ENCODE measurements at places on chromosomes 16 and 17.

GRCh38 chr17:3796110-3796821 lies 4.7 kb downstream of the ITGAE start:
- DNase-seq = no peak

DNA sequence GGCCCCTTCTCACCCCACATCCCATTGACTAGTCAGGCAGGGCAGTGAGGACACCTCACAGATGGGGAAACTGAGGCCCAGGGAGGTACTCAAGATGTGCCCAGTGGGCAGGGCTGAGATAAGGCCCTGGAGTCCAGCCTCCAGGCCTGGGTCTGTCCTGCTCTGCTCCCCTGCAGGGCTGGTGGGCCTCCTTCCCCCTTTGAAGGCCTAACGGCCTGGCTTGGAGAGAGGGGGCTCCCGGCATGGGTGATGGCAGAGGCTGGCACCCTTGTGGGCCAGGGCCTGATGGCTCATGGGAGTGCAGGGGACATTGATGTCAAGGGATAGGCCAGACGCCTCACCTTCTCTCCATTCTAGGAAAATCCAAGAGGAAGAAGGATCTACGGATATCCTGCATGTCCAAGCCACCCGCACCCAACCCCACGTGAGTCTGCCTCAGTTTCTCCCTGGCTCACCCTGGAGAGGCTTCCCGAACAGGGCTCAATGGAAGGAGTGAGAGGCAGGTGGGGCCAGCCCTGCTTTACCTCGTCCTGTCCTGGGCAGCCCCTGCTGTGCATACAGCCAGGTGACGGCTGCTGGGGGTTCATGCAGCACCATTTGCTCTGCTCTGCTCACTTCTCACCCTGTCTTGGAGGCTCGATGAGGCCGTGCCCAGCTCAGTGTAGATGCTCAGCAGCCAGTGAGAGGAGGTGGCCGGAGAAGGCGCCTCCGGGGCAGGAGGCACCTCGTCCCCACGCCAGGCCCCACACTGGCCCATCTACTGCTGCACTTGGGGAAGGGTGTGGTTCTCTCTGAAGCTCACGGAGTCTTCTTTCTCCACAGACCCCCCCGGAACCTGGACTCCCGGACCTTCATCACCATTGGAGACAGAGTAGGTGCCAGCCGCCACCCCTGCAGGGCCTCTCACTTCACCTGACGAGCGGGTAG lies 13.8 kb downstream of the MAP2K3 start:
- DNase-seq = no peak

DNA sequence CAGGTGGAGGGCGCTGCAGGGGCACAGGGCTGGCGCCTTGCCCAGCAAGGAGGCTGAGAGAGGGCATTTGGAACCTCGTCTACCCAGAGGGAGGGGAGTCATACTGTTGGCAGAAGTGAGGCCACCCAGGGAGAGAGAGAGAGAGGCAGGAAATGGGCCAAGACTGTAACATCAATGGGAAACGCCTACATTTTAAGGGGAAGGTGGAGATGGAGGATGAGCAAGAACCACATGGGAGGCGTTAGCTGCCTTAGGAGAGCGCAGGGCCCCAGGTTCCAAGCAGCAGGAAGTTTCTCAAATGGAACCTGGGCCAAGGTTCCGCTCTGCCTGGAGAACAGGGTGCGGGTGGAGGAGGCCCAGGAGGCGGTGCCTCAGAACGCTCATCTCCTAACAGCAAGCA lies 2.7 kb upstream of the WFDC1 start:
- DNase-seq = no peak

DNA sequence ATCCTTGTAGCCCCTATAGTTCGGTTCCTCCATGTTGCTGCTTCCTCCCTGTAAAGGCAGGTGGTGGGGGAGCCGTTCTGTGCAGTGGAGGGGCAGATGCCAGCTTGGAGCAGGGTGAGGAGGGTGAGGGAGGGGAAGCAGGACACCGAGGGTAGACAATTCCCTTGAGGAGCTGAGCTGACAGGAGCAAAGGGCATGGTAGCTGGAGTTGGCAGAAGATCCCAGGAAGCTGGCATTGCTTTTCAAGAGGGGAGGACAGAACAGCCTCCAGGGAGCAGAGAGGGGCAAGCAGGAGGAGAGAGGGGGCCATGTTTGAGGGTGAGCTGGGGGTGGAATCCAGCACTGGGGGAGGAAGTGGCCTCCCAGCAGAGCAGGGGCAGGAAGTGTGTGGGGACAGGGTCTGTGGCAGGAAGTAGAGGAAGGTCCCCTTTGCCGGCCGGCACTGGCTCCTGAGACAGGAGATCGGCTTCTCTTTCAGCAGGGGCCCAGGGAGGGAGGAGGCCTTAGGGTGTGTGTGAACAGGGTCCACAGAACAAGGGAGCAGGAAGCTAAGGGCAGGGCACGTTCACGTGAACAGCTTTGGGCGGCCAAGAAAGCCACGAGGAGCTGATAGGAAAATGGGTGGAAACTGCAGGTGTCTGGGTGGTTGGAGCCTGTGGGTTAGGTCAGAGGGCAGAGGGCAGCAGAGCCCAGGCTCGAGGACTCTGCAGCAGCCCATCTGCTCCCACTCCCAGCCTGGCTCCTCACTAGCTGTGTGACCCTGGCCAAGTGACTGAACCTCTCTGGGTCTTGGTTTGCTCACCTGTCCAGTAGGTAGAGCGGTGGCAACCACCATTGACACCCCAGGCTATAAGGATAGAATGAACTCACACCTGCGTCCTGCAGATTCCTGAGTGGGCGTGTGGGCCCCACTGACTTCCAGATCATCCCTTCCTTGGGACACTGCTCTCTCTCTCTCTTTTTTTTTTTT lies 17.5 kb upstream of the SPNS2 start:
- no peak for DNase-seq

DNA sequence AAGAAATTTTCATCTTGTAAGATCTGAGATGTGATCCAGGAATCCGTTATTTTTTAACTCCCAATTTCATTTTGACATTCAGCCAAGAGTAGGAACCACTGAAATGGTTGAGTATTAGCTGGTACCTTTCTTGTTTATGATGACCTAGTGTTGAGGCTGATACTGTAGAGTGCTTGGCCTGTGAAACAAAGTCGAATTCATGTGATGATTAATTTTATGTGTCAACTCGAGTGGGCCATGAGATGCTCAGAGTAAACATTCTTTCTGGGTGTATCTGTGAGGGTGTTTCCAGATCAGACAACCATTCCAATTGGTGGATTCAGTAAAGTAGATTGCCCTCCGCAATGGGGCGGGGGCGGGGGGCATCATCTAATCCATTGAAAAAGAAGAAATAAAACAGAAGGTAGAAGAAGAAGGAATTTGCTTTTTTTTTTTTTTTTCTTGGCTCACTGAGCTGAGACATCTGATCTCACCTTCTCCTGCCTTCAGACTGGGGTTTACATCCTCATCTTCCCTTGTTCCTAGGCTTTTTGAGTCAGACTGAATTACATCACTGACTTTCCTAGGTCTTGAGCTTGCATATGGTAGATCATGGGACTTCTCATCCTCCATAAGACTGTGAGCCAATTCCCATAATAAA lies 264.6 kb upstream of the KCNJ16 start:
- no peak for DNase-seq

DNA sequence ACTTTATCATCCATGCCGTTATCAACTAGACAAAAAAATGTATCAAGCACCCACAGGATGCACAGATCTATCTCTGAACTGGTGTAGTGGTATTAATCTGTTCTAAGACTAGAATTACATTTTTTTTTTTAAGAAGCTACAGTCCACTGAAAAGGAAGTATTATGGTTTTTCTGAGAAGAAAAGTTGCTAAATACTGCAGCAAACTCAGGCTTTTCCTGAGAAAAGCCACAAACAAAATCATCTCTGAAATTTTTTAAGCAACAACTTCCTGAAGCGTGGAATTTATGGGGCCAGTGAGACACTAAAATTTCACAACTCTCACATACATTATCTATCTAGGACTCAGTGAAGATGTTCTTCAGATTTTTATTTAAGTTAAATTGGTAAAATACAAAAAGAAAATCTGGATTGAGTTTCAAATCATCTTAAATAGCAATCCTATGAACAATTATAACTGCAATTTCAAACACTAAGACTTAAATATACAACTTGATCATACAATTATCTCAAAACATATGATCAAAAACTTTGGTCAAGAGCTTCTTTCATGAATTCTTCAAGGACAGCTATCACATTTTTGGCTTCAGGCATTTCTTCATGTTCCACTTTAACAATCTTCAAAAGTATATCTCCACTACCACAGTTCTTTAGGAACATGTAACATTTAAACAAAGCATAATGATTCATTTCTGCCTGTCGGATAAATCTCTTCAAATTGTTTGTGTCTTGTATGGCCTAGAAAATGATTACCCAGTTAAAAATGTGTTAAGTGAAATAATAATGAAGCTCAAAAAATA lies 10.5 kb downstream of the C17orf75 start:
- no peak for DNase-seq

GRCh38 chr17:61410141-61411010 lies 10.7 kb downstream of the TBX2 start:
- DNase-seq = peak; percentile 57

- no peak for DNase-seq
Observed at GRCh38 chr16:57629516-57630406, 1.3 kb downstream of the ADGRG1 start.

DNA sequence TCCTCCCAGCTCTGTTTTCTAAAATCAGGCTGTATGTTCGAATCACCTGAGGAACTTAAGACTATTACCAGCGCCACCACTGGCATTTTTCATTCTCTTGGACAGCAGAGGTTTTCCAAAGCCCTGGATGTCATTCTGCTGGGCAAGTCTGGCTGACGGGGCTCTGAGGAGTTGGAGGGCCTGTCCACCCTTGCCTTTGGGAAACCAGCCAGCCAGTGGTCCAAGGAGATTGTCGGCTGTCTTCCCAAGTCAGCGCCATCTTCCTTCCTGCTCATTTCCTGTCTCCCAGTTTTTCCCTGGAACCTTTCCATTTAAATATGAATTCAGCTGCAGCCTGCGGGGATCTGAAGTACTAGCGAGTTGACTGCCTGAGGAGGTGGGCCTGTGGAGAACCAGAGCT lies 258.3 kb downstream of the PRKCA start:
- DNase-seq = no peak

GRCh38 chr17:44083250-44083849 lies 12.8 kb downstream of the G6PC3 start:
- no peak for DNase-seq

- DNase-seq = peak; percentile 20
Observed at GRCh38 chr16:12097523-12098428, 121.2 kb downstream of the SNX29 start.

- no peak for DNase-seq
Observed at GRCh38 chr16:5758281-5758680, 660.7 kb upstream of the EEF2KMT start.

DNA sequence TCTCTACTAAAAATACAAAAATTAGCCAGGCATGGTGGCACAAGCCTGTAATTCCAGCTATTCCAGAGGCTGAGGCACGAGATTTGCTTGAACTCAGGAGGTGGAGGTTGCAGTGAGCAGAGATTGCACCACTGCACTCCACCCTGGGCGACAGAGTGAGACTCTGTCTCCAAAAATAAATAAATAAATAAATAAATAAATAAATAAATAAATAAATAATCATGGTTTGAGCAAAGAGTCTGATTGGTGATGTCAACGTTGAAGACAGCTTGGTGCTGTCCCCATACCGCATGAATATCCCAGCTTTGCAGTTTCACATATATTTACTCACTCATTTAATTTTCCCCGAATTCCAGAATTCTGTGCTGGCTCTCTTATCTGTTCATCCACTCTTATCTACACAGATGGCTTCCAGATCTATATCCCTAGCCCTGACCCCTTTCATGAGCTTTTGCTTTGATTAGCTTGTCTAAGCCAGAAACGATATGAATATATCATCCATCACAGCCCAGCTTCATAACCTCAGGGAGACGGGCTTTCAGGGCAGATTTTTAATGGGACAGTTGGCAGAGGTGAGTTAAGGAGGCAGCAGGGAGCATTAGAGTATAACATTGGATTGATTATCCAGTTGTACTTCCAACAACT lies 91.0 kb downstream of the SPACA3 start:
- no peak for DNase-seq

GRCh38 chr16:68490829-68491575 lies 42.7 kb upstream of the SMPD3 start:
- DNase-seq = peak; percentile 62

- DNase-seq = peak; percentile 56
Observed at GRCh38 chr17:50872710-50873424, 6.7 kb upstream of the TOB1 start.

- no peak for DNase-seq
Observed at GRCh38 chr17:36829676-36830075, 107.6 kb upstream of the LHX1 start.

DNA sequence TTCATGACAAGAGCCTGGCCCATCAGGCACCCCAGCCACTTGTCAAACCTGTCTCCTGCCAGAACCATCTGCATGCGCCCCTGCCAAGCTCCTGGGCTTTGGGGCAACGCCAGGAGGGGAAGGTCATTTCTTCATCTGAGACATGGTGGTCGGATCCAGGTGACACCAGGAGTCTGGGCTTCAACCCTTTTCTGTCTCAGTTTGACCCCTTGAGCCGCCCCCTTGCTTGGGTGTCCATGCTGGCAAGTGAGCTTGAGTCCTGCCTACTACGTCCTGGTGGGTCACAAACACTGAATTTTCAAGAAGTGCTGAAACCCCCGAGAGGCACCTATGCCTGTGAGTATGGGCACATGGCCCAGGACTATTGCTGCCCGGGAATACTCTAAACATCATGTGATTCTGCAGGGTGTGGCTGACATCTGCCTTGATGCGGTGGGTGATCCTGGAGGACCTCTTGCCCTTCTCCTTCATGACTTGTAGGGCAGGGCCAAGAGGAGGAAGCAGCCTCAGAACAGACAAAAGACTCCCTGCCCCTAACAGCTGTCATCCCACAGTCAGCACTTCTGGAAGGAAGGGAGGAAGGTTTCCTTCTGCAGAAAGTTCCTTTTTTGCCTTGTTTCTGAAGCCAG lies 43.4 kb downstream of the TNFRSF13B start:
- DNase-seq = no peak

GRCh38 chr16:22250522-22250921 lies 44.4 kb downstream of the EEF2K start:
- DNase-seq = peak; percentile 14

- DNase-seq = no peak
Observed at GRCh38 chr17:36535669-36536081, 888 bp downstream of the PIGW start.

- DNase-seq = no peak
Observed at GRCh38 chr16:6008670-6009069, 911.1 kb upstream of the EEF2KMT start.

DNA sequence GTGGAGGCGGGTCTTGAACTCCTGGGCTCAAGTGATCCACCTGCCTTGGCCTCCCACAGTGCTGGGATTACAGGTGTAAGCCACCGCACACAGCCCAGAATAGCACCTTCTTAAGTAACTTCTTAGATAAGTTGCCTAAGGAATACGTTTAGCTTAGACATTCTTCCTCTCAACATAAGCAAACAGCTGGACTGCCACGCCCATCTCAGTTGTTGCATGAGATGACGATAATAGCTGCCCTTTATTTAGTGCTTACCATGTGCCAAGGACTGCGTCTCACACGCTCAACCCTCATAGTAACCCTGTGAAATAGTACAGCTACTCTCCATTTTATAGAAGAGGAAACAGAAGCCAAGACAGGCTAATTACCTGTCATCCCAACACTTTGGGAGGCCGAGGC lies 11.8 kb downstream of the HASPIN start:
- no peak for DNase-seq

- DNase-seq = peak; percentile 63
Observed at GRCh38 chr17:19928299-19928698, 49.3 kb downstream of the AKAP10 start.

GRCh38 chr17:52696362-52696761 lies 537.8 kb upstream of the CA10 start:
- DNase-seq = no peak
